Dermis lymphatic vessel endothelial cell (primary cell): ENCODE measurements at places on chromosomes 6 and 20. TPM values are rescaled to one million over a fixed set of nuclear protein-coding genes. Genes with fewer than 3 reads are reported as not detected.

CGA gene
- 0.11 TPM in 1 of 2 replicates, not detected in the other for total RNA-seq

CRIP3 gene
- not detected in 2 replicates for total RNA-seq

MYMX gene
- not detected in 2 replicates for total RNA-seq

C6orf52 gene
- 0.26 TPM in 1 of 2 replicates, not detected in the other for total RNA-seq

DSP gene
- 72.6 and 87.0 TPM in 2 replicates for total RNA-seq

FAXC gene
- total RNA-seq = 0.65 and 0.86 TPM in 2 replicates

ZBP1 gene
- not detected in 2 replicates for total RNA-seq

DEFB110 gene
- not detected in 2 replicates for total RNA-seq

RNASET2 gene
- 10.1 and 21.0 TPM in 2 replicates for total RNA-seq

HEY2 gene
- total RNA-seq = under 0.01 and 0.09 TPM in 2 replicates

CDH26 gene
- total RNA-seq = 0.87 and 1.0 TPM in 2 replicates

SMIM28 gene
- total RNA-seq = not detected in 2 replicates

KHDC1 gene
- total RNA-seq = under 0.01 and 0.09 TPM in 2 replicates

GRM1 gene
- total RNA-seq = under 0.01 and 0.09 TPM in 2 replicates

VSX1 gene
- total RNA-seq = not detected in 2 replicates

HLA-DPB1 gene
- total RNA-seq = 10.0 and 16.6 TPM in 2 replicates

NMBR gene
- not detected in 2 replicates for total RNA-seq

APOM gene
- 0.52 and 0.54 TPM in 2 replicates for total RNA-seq

TNFRSF6B gene
- 1.3 and 1.8 TPM in 2 replicates for total RNA-seq

RSPO4 gene
- total RNA-seq = not detected in 2 replicates

MRAP2 gene
- total RNA-seq = 6.4 and 8.9 TPM in 2 replicates

NKX2-2 gene
- total RNA-seq = not detected in 2 replicates

RHAG gene
- total RNA-seq = 0.09 and 0.11 TPM in 2 replicates

PTPRT gene
- total RNA-seq = under 0.01 TPM in 1 of 2 replicates, not detected in the other

TBC1D32 gene
- 1.4 and 4.3 TPM in 2 replicates for total RNA-seq

SCRT2 gene
- not detected in 2 replicates for total RNA-seq

TMEM170B gene
- 1.6 and 1.7 TPM in 2 replicates for total RNA-seq

HMGCLL1 gene
- total RNA-seq = not detected in 2 replicates

ATP9A gene
- total RNA-seq = 60.3 and 68.5 TPM in 2 replicates

C20orf204 gene
- total RNA-seq = 3.3 and 5.8 TPM in 2 replicates

PPP1R3G gene
- 0.52 and 1.7 TPM in 2 replicates for total RNA-seq

TNXB gene
- 10.1 and 17.2 TPM in 2 replicates for total RNA-seq

MYB gene
- total RNA-seq = under 0.01 TPM in 1 of 2 replicates, not detected in the other

PRPH2 gene
- 0.69 and 0.87 TPM in 2 replicates for total RNA-seq

TREML2 gene
- not detected in 2 replicates for total RNA-seq

OR10C1 gene
- not detected in 2 replicates for total RNA-seq

ZNF217 gene
- total RNA-seq = 13.8 and 14.5 TPM in 2 replicates

SNAP91 gene
- total RNA-seq = 0.87 and 1.4 TPM in 2 replicates

TCP11 gene
- 0.22 TPM in 1 of 2 replicates, not detected in the other for total RNA-seq

FKBP1A gene
- total RNA-seq = 256 and 263 TPM in 2 replicates

GGTLC1 gene
- not detected in 2 replicates for total RNA-seq

SNAI1 gene
- 2.0 TPM in 2 replicates for total RNA-seq

PNPLA1 gene
- not detected in 2 replicates for total RNA-seq

UBE2V1 gene
- total RNA-seq = 29.0 and 42.9 TPM in 2 replicates

MPC1 gene
- total RNA-seq = 19.1 and 27.2 TPM in 2 replicates

CCN6 gene
- total RNA-seq = not detected in 2 replicates

GSTA2 gene
- not detected in 2 replicates for total RNA-seq

ZNF341 gene
- 0.65 and 0.86 TPM in 2 replicates for total RNA-seq

SLC32A1 gene
- not detected in 2 replicates for total RNA-seq

SIRPA gene
- total RNA-seq = 29.4 and 54.7 TPM in 2 replicates

RBCK1 gene
- total RNA-seq = 57.8 and 66.2 TPM in 2 replicates
